ENCODE measurements at places on chromosomes 4 and X.

DNA sequence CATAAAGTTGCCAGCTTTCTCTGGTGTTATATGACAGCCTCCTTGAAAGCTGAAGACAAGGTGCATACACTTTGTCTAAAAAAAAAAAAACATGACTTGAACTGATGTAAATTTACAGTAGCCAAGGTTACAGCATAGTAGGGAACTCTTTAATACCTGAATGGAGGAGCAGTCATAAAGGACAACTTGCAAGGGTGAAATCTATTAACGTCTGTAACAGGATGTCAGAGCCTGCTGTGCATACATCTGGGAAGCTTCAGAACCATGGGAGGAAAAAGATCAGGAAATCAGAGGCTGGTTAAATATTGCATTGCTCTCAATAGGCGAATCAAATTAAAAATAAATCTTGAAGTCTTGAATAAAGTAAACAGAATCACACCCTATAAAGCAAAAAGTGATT, 484.0 kb upstream of the CTSO start:
- DNase-seq: no peak

DNA sequence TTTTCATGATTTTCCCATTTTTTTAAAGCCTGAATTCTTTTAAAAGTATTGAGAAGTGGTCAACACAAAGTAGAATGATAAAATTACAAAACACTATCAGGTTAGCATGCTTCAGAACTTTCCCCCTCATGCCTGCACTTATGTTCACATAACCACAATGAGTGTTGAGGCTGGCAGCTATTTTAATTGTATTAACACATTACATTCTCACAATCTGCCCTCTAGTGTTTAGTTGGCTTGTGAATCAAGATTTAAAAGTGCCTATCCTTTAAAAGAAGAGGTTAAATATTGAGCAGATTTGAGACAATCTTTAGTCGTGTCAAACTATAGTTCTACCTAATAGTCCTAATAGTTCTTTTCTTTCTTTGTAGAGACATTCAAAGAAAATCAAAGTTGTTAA, 93.6 kb upstream of the NAP1L5 start:
- DNase-seq: no peak

DNA sequence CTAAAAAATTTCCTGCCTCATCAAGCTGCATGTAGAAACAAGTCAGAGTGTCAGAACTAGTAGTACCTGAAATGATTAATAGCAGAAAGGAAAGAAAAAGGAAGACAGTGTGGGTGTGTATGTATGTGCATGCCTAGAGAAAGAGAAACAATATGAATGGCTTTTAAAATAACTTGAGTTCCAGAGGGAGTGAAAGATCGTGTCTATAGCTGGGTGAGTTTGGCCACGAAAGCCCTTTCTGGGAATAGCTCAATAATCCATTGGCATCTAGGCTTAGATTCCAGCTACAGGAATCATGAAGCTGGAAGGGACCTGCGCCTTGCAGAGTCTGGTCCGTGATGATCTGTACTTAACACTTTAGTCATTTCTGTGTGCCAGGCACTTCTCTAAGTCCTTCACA, 195.6 kb downstream of the RAPGEF2 start:
- no peak for DNase-seq

GRCh38 chr4:78308517-78308916, 243.1 kb upstream of the ANXA3 start:
- DNase-seq: no peak

DNA sequence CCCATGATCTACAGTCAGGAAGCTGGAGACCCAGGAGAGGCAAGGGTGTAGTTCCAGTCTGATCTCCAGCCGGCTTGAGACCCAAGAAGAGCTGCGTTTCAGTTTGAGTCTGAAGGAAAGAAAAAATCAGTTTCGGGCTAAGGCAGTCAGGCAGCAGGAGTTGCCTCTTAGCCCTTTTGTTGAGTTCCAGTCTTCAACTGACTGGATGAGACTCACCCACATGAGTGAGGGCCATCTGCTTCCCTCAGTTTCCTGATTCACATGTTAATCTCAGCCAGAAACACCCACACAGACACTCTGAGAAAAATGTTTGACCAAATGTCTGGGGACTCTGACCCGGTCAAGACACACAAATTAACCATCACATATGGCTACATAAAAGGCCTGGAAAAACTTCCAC, 73.6 kb upstream of the ELOVL6 start:
- DNase-seq: no peak

GRCh38 chr4:6613676-6614651, 26.5 kb upstream of the MRFAP1 start:
- DNase-seq: no peak

Data from WERI-Rb-1 (cell line).